ENCODE measurements at places on chromosomes 1 and 21.

DNA sequence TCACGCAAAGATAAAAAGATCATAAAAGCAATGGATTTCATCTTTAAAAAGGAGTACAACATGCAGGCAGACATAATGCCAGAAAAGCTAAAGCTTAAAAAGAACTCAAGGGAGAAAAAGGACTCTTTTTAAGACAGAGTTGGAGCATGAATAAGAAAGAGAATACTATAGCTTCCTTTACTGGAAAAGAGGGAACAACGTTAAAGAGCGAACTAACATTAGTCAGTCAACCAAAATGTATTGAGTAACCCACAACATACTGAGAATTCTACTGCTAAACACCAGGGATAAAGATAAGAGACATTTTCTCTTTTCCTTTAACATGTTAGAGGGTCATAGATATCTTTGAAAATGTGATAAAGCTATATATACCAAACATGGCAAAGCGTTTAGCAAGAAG is 182.0 kb downstream of the DUSP10 start:
- DNase-seq = no peak

- no peak for DNase-seq
Observed at GRCh38 chr1:98556521-98557158, 104.9 kb upstream of the SNX7 start.

DNA sequence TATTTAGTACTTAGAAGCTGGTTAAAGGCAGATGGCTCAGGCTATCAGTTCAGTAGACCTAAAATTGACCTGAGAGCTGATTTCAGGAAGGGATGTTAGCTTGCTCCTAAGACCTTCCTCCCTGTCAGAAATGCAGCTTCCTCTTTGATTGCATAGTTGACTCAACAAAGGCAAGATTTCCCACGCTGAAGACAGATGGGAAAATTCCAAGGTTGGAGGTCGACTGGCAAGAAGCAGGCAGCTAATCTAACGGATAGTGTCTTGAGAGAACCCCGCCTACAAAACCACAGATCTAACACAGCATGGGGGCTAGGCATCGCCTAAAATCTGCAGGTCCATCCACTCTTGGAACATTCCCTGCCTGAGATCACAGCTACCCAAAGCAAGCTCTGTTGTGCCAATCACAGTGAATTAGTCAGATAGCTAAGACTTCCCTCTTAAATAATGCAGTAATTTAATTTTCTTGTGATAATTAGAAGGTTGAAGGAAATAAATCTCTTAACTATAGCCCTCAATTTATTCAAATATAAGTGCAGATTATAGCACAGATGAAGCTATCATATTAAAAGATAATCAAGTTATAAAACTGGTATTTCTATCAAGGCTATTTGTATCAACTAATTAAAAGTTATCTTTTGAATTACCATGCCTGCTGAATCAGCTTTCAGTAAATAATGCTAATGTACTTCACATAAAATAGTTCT is 357.8 kb upstream of the SGIP1 start:
- no peak for DNase-seq

DNA sequence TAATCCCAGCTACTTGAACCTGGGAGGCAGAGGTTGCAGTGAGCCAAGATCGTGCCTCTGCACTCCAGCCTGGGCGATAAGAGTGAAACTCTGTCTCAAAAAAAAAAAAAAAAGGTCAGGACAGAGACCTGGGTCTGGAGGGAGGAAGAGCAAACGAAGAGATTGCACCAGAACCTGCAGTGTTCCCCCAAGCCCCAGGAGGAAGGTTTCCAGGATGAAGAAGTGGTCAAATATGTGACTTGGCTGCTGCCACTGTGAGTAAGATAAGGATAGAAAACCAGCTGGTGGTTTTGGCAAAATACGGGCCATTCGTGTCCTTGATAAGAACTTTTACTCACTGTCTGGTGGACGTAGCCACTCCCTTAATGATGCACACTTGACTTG is 42.2 kb downstream of the CLDN14 start:
- no peak for DNase-seq

DNA sequence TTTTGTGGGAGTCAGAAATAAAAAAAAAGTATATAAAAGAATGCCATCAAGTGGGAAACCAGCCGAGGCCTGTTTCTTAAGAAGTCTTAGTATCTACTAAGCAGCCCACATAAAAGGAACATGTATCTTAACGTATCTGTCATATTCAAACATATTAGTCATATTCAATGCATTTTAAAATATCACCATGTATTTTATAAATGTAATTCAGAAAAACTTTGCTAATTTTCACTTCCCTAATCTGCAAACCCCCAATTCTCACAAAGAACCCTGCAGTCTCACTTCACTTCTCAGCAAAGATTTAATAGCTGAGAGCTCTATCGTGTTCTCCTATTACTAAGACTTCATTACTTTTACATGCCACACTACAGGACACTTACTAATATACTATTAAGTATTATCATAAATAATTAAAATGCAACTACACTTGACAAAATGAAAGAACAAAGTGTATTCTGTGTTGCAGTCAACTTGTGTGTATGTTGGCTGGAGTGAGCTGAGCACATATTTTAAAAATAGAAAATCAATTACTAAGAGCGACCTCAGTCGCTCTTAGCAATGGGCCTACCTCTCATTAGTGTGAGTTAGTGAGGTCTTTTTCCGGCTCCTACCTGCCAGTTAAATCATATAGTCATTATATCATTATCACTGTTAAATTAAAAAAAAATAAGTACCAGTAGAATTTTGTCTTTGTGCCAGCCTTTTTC is 484.3 kb downstream of the LMO4 start:
- no peak for DNase-seq

- DNase-seq = no peak
Observed at GRCh38 chr21:18041012-18041411, 203.6 kb upstream of the CHODL start.

DNA sequence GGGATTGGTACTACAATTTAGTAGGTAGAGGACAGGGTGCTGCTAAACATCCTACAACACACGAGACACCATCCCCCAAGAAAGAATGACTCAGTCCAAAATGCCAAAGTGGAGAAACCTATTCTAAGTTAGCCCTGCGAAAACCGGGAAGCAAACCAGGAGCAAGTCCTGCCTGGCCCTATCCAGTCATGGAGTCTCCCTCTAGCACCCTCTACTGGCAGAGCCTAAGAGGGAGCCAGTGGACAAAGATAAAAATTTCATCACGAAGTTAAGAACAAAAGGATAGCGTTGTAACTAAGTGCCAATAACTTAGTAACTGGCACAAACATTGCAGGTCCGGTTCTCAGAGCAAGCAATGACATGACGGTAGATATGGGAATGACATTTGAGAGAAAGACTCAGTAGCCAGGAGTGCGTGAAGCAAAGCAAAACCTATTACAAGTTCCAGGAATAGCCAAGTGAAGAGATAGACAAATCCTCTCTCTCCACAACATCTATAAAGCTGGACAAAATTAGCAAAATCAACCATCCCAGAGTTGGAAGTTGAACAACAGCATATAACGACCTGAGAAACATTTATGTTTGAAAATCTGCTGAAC is 383.5 kb downstream of the OMA1 start:
- no peak for DNase-seq

DNA sequence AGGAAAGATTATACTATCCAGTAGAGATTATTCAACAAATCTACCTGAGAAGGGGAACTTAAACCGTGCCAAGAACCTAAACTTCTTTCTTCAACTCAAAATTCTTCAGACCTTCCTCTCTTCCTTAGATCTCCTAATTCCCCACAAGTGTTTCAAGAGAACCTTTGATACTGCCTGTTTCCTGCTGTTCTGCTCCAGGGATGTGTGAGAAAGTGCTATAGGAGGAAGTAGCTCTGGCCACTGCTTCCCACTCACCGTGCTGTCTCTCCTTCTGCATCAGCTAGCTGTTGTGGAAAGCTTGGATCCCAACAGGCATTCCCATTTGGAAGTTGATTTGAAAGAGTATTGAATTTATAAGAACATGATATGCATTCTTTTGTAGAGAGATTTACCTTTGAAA is 4.5 kb upstream of the NOS1AP start:
- DNase-seq = no peak

DNA sequence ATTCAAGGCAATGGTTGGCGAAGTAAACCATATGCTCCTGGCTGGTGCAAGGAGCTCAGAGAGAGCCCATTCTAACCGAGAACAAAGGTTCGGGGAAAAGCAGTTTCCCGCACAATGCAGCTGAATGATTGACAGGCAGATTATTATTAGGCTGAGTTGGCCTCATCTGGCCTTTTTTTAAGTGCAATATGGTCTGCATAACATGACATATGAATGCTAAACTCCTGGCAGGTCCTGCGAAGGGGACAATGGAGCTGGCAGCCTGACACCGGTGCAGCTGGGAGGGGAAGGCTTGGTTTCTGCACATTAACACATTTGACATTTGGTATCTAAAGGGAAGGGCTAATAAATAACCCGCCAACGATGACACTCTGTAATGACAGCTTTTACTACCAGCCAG is 92.0 kb downstream of the MIS18A start:
- no peak for DNase-seq

GRCh38 chr1:99548943-99549605 is 96.8 kb upstream of the PALMD start:
- no peak for DNase-seq

GRCh38 chr1:48114596-48115382 is 107.7 kb upstream of the SLC5A9 start:
- DNase-seq = no peak

All from stimulated activated CD8-positive, alpha-beta memory T cell treated with anti-CD3 and anti-CD28 coated beads, Interleukin-15, amount 100 ng/mL, for 24 hours (primary cell).